ENCODE measurements at places on chromosomes 7 and 10.

DNA sequence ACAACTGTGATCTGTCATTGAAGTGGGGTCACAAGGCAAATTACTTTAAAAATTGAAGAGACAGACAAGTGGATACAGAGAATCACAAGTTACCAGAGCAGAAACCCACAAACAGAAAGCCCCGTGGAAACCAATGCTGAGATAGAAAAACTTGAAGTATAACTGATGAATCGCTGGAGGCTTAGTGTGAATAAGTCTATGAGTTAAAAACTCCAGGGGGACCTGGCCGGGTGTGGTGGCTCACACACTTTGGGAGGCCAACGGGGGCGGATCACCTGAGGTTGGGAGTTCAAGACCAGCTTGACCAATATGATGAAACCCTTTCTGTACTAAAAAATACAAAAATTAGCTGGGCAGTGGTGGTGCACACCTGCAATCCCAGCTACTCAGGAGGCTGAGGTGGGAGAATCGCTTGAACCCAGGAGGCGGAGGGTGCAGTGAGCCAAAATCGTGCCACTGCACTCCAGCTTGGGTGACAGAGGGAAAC, 69.7 kb upstream of the ZNRF2 start:
- no peak for DNase-seq

GRCh38 chr10:116088985-116089384, 184.0 kb downstream of the GFRA1 start:
- no peak for DNase-seq

- DNase-seq = no peak
These were observed 10.4 kb downstream of the ALDH18A1 start for GRCh38 chr10:95646160-95646559.

DNA sequence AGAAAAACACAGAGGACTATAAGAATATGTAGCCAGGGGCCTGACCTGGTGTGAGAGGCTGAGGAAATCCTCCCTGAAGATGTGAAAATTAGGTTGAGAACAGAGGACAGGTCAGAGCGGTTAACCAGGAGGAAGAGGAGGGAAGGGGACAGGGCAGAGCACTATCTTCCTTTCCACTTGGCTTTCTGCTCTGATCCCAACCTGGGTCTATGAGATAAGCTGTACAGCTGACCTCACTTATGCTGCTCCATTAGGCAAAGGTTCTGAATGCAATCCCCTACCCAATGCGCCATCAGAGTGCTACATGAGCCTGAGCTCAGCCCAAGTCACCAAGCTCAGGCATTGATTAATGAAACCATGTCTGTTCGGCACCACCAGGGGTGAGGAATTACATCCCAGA, 10.5 kb downstream of the LIPA start:
- DNase-seq = no peak

DNA sequence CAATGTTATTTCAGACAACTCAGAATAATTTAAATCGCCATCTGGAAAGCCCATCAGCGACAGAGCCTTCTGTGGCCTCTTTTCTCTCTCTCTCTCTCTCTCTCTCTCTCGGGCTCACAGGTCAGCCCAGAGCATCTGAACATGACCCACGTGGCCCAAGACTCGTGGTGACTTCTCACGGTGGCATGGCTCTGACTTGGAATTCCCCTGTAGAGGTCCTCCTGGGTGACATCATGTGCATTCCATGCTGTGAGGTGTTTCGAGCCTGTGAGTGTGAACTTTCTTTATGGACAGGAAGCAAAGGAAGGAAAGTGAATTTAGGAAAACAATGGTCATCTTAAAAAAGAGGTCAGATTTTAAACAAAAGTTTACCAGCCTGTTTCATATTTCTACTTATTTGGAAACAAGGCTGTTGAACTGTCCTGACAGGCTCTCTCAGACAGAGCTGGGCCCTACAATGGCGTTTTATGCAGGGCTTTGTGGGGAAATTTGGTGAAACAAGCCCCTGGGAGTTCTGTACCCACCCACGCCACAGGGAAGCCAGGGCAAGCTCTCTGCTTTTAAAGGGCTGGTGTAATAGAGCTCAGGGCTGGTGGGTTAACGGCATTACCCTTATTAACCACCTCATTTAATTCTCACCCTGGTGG, 359.7 kb upstream of the ZNF32 start:
- DNase-seq = no peak

DNA sequence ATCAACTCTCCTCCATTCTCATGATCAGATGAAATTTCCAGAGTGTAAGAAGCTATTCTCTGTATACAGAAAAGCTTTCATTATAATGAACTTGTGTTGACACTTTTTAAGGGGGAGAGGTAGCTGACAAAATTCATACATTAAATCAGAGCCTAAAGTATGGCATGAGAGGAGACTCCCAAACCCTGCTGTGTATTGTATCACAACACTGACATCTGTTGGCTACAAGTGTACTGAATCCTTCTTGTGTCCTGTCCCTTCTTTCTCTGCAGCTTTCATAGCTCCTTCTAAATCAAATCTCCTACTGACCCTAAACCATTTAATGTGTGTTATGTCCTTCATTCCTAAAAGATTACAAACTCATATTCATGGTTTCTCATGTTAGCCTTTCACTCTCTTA, 70.9 kb downstream of the GCC1 start:
- DNase-seq = no peak

- DNase-seq = no peak
These were observed 1.3 kb upstream of the ZCCHC24 start for GRCh38 chr10:79446758-79447084.

DNA sequence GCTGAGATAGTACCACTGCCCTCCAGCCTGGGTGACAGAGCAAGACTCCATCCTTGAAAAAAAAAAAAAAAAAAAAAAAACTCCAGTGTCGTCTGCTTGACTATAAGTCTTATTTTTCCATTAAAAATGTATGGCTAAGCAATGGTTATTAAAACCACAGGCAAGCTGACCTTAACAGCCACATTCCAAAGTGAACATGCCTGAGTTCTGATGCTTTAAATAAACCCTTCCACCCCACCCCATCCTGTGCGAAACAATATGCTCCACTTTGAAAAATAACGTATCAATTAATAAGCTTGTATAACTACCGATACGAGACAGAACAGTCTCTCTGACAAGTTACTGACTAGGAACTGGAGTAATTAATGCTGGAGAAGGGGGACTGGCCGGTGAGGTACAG, 63.7 kb downstream of the LARP4B start:
- no peak for DNase-seq

GRCh38 chr7:100029596-100029995, 14.2 kb downstream of the ZKSCAN1 start:
- DNase-seq = no peak

DNA sequence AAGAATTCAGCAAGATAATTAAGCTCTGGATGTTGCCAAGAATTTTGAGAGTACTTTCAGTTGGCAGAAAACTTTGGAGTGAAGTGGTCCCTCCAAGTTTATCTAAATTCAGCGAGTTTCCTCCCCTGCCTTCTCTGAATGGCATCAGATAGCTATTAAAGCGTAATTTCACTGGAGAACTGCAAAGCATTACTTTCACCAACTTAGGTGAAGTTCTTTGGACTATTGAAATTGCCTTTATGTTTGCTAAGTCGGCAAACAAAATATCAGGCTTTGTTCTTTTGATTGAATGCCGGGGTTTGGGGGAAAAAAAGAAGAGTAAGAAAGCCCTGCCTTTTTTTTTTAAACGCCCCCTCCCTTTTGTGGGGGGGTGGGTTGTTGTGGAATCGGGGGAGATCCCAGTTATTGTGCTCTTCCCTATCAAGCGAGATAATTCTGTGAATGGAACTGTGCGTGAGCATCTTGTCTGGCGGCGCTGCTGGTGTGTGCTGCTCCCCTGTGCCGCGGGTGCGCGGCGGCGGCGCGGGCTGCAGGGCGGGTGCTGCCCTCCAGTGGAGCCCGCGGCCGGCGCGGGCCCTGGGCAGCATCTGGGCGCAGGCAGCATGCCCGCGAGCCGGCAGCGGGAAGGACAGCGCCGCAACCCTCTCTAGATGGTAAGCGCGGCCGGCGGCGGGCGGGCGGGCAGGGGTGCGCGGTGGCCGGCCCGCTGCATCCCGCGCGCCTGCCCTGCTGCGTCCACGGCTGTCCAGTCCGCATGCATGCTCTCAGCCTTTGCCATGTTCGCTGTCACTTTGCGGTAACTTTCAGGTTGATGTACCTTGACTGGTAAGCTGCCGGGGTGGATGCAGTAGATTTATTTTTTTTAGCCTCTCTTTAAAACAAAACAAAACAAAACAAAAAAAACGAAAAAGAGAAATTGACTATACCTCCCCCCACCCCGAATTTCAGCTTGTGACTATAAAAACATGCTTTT, 176.5 kb downstream of the TCF7L2 start:
- peak; percentile 43 for DNase-seq

GRCh38 chr7:119545118-119545517, 727.9 kb upstream of the KCND2 start:
- DNase-seq = no peak

DNA sequence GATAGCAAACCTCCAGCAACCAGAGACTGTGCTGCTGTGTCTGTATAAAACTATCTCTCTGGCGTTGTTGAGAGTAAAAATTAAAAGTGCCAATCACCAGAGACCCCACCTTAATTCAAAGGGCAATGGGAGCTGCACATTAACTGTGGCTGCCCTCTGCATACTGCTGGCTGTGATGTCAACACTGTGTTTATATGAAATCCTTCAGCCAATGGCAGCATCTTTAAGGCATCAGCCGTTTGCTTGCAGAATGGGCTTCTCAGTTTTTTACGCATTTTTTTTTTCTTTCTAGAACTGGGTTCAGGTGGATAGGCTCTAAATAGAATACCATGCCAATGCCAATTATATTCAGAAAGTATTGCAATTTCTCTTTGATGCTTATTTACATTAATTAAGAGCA, 47.7 kb downstream of the CHN2 start:
- DNase-seq = no peak

GRCh38 chr10:34880817-34881216, 65.7 kb upstream of the PARD3 start:
- no peak for DNase-seq

- no peak for DNase-seq
These were observed 79.9 kb downstream of the COL26A1 start for GRCh38 chr7:101442426-101443070.

DNA sequence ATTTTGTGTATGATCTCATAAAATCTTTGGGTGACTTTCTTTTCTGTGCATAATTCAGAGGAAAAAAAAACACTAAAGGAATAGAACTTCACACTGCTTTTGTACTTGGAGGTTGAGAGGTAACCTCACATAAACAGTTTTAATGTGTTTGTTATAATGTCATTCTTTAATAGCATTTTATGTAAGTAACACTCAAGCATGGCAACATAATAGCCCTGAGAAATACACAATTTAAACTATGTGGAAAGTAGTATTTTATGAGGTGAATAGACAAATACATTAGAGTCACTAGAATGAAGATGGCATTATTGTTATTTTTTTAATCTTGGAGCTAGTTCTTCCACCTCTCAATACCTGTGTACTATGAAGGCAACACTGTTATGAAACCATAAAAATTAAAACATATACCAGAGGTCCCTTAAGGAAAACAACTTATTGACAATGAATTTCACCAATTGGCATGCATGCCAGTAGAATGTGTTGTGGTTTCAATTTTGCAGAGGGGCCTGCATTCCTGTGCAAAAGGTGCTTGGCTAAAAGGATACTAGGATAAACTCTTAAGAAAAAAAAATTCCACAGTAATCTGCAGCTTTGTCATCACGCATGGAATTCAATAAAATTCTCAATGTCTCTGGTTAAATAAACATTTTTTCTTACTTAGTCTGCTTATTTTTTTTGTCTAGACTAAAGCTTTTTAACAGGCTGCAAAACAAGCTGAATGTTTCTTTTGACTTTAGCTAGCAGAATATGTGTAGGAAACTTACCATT, 102.5 kb downstream of the CD36 start:
- no peak for DNase-seq

GRCh38 chr10:8058274-8059111, 4.0 kb downstream of the GATA3 start:
- DNase-seq = no peak

DNA sequence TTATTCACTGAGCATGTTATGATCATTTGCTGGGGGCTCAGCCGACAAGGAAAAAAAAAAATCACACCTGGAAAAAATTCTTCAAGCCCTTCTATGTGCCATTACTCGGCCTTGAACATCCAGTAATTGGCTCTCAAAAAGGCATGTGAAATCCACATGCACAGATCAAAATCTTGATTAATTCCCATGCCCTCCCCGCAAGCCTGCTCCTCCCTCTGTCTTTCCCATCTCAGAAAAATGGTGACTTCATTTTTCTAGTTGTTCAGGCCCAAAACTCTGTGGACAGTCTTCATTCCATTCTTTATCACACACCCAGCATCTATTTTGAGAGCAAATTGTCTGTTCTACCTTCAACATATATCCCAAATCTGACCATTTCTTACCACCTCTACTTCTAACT, 91.2 kb upstream of the FRMD4A start:
- no peak for DNase-seq

DNA sequence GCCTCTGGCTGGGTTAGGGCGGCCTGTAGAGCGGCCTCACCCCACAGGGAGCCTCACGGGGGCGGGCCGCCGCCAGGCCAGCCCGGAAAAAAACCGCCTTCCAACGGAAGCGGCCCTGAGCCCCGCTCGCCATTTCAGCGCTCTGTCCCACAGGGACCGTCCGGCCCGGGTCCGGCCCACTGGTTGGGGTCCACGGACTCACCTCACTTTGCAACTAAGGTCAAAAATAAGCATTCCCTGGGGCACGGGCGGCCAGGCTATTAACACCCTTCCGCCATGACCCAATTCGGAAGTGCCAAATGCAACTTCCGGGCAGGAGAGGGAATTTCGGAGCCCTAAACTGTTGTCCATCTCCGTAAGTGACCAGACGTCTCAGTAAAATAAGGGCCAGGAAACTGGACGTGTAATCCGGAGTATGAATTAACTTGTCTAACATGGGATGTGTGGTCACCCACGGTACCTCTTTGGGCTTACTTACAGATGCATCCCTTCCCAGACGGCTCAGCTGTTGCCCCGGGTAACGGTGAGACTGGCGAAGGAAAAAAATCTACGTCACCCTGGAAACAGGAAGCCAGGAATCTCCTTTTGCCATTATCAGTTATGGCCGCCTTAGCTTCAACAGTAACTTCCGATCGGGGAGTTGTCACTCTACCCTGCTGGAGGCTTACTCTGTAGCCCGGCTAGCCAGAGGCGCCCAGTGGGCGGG, at the start of gene BBIP1:
Gene BBIP1 (minus strand): TSS at position 538 of the 706 bp plus-strand sequence. CDS start 1,023 bp downstream, outside the sequence.
- DNase-seq = no peak

- no peak for DNase-seq
These were observed 46.6 kb upstream of the VIPR2 start for GRCh38 chr7:159191236-159191635.

GRCh38 chr10:30062090-30062489, 2.7 kb upstream of the JCAD start:
- no peak for DNase-seq

DNA sequence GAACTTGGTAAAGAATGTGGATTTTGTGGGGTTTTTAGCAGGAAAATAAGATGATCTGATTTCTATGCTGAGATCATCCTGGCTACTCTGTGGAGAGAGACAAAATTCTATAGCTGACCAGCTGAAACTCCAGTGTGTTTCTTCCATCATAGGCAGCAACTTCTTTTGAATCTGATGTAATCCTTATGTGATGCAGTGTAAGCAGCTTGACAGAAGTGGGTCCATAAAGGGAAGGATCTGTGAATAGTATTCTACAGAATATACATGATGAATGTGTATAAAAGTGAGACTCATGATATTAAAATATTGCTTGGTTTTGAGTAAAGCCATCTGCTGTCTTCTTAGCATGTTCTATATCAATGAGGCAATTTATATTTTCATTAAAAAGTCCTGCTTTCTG, 4.4 kb downstream of the MYO3A start:
- no peak for DNase-seq

Measured in stimulated activated CD4-positive, alpha-beta T cell treated with anti-CD3 and anti-CD28 coated beads, Interleukin-1b, Interleukin-23, amount 100 ng/mL, for 48 hours (primary cell).